ENCODE measurements at places on chromosomes 2 and 18.

DNA sequence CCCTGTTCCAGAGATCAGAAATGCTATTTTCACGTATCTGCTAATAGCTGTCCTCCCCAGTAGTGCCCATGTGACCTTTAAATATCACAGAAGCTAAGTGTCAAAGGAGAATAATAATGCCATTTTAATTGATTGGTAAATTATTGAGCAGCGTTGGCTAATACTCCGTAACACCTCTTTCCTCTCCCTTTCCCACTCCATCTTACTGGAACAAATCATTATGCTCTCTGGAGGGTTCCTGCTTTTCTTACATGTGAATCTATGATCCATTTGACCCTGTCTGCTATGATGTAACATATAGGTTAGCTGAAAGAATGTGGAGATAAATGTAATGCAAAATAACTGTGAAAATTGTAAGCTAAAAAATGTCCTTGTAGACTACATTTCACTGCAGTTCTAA is 383.6 kb upstream of the GYPC start:
- DNase-seq = no peak

- no peak for DNase-seq
Observed at GRCh38 chr18:13359210-13359609, 140.7 kb downstream of the LDLRAD4 start.

DNA sequence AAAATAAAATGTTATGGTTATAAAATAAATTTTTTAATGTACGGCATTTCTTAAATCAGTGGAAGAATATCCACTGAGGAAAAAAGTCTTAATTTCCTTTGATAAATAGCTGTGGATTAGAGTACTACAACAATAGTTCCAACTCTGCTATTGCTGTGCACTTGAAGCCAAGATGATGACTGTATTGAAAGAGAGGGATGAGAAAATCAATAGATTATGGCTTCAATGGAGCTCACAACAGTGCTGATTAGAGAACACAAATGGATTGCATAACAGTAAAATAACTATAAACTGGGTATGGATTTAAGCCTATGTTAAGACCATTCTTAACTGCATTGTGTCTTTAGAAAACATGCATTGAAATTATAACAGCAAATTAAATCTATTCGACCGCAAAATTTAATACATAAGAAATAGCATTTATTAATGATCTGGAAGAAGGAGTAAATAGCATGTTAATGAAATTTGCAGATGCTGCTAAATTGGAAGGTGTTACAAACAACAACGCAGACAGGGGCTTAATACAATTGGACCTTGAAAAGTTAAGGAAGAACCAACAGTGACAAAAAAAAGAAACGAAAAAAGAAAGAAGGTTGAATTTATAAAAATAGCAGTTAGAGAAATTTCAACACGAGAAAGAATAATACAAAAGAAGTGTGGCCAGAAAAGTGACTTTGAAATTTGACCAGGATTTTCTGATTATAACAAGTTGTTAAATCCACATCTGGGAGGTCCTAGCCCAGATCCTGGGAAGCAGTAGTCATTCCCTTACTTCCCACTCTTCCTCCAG is 8.6 kb upstream of the MAP3K20 start:
- no peak for DNase-seq

DNA sequence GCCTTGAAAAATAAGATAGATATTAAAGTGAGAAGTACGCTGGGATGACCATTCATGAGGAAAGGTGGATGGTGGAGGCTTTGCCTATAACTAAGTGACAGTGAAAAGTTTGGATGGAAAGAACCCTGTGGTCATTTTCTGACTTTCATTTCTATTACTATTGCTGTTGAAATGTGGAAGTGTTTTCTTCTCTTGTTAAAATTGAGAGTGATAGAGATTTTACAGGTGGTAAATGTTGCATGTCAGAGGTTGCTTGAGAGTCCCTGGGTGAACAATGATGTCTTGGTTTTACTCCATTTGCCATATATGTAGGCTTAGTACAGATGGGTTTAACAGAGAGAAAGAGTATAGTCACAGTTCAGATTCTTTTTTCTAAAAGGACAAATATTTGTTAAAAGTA is 18.4 kb downstream of the NCOA1 start:
- no peak for DNase-seq

DNA sequence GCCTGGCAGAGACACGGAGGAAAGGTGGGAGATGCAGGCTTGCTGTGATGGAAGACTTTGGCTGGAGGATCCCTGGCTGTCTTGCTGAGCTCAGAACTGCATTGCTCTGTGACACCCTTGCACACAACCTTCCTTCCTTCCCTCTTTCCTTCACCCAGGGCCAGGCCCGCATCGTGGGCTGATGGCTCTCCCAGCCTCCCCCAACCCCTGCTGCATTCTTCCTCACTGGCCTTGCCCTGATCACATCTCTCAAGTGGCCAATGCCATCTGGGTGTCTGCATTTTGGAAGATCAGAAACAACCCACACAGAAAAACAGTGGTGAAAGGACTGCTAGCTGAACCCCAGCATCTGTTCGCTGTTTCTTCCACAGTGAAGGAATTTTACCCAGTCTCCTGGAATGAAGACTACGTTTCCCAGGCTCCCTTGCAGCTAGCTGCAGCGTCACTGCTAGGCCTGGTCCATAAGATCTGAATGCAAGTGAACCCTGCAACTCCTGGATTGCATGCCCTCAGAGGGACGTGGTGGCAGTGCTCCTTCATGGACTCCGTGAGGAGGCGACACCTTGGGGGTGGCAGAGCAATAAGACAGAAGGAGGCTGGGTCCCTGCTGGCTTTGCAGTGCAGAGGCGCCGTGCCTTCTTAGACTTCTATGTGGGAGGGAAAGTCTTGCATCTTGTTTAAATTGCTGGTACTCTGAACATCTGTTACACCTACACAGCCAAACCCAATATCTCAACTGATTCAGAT is 78.9 kb upstream of the YWHAQ start:
- no peak for DNase-seq

- DNase-seq = no peak
Observed at GRCh38 chr2:128366713-128367511, 48.2 kb upstream of the HS6ST1 start.

DNA sequence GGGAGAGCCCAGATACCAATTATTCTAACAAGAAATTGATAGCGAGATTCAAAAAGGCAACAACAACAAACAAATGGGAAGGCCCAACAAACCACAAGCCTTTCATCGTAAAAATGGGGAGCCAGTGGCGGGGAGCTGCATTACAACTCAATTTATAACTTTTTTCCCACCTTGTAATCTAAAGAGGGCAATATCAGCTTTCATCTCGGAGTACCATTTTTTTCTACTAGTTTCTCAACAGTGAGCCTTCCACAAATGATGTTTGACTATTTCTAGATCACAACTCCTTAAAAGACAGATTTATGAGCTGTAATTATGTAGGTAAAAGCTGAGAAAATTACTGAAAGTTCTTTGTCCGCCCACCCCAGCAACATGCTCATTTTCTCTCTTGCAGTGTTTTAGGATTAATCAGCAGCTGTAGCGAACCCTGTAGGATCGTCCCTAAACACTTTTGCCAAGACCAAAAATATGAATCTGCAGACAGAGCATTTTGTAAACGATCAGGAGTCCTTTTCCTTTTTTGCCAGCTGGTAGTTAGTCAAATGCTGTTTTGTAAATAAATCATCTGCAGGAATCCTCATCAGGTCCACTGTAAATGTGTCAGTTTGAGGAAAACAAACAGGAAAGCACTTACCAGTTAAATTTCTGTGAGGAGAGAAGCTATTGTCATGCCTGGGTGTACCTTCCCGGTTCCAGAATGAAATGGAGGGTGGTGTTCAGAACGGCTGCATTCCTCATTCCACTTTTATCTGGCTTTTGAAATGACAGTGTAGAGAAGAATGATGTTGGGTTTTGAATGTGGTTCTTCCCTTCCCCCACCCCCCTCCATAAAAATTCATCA is 53.2 kb downstream of the EEF1B2 start:
- no peak for DNase-seq

GRCh38 chr2:208072250-208072892 is 47.0 kb upstream of the PLEKHM3 start:
- DNase-seq = peak; percentile 53

- no peak for DNase-seq
Observed at GRCh38 chr18:54043484-54044251, 180.8 kb downstream of the MBD2 start.

DNA sequence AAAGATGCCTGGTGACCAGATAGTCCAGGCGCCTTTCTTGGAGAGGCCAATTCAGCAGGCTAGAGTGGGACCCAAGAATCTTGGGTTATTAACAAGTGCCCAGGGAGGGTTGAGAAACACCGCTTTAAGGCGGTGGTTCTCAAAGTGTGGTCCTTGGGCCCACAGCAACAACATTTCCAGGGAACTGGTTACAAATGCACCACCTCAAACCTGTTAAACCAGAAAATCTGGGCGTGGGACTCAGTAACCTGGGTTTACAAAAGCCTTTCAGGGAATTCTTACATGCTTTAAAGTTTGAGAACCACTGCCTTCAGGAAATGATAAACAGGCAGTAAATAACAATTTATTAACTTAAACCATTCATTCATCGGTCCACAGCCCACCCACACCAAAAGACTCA is 92.5 kb downstream of the SP3 start:
- DNase-seq = no peak

GRCh38 chr2:95034221-95034620 is 8.7 kb downstream of the MAL start:
- no peak for DNase-seq

DNA sequence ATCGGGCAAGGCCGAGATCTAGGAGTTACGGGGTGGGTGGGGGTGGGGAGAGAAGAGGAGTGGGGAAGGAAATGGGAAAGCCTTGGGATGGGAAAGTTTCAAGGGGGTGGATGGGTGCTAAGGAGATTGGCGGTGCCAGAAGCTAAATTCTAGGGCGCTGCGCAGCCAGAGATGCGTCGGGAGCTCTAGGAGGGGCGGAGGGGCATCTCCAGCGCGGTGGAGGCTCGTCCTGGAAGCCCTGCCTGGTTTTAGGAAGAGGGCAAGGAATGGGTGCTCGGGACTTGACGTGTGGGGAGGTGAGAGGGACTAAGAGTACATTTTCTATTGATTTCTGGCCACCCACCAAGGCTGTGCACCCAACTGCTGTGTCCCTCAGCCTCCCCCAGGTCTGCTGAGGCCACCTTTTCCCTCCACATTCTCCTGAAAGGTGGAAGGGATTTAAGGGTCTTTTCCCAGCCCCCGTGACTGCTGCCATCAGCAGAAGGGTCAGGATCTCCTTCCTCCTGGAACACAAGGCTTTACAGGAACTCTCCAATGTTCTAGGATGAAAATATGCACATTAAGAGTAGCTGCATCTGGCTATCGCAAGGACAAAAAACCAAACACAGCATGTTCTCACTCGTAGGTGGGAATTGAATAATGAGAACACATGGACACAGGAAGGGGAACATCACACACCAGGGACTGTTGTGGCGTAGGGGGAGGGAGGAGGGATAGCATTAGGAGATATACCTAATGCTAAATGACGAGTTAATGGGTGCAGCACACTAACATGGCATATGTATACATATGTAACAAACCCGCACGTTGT is 1.4 kb downstream of the C2orf72 start:
- no peak for DNase-seq

GRCh38 chr18:75215663-75216062 is 5.1 kb downstream of the TSHZ1 start:
- no peak for DNase-seq

DNA sequence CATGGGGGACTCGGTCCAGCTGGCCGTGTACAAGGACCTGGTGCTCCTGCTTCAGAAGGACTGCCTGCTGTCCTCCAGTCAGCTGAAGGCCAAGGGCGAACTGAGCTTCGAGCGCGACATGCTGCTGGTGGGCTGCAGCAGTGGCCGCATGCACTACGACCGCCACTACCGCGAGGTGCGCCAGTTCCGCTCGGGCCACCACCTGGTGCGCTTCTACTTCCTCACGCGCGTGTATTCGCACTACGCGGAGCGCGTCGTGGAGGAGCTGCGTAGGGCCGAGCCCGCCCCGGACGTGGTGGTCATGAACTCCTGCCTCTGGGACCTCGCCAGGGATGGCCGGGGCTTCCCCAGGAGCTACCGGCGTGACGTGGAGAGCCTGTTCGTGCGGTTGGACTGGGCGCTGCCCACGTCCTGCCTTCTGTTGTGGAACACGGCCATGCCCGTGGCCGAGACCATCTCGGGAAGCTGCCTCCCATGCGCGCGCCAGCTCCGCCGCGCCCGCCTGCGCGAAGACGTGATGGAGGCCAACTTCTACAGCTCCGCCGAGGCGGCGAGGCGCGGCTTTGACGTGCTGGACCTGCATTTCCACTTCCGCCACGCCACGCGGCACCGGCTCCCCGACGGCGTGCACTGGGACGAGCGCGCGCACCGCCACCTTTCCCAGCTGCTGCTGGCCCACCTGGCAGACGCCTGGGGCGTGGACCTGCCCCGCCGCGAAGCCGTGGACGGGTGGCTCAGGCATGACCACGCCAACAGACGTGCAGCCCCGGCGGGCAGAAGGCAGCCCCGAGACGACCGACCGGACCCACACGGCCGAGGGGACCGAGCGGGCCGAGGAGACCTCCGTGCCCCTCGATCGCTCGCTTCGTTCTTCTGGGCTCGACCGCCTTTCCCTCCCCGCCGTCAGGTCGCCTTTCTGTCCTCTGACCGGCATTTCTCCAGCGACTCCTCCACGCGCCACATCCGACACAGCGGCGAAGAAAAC is 293.9 kb upstream of the ERBB4 start:
- DNase-seq = no peak

DNA sequence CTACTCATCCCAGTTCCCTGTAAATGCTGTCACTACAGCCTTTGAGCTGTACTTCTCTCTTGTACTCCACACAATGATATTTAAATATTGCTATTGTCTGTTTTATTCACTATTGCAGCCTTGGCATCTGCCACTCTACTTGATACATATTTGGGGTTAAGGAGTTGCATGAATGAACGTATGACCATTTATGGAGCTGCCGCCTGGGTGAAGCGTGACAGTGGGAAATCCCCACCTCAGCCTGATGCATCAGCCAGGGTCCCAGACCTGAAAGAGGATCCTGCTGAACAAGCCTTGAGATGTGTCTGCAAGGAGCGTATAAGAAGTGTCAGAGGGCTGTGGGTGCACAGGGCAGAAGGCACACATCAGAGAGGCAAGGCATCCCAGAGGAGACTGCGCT is 39.1 kb downstream of the MRPL35 start:
- no peak for DNase-seq

- no peak for DNase-seq
Observed at GRCh38 chr2:99398303-99398702, 61.1 kb downstream of the EIF5B start.

GRCh38 chr2:63842149-63843061 is 709 bp downstream of the UGP2 start:
- no peak for DNase-seq

GRCh38 chr2:19866771-19867170 is 35.0 kb downstream of the TTC32 start:
- DNase-seq = no peak

GRCh38 chr2:201953880-201954279 is 79.8 kb upstream of the FZD7 start:
- no peak for DNase-seq

DNA sequence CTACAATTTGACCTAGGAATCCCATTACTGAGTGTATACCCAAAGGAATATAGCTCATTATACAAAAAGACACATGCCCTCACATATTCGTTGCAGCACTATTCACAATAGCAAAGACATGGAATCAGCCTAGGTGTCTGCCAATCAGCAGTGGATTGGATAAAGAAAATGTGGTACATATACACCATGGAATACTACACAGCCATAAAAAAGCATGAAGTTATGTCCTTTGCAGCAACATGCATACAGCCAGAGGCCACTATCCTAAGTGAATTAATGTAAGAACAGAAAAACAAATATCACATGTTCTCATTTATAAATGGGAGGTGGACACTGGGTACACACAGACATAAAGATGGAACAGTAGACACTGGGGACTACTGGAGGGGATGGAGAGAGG is 54.0 kb downstream of the GREB1L start:
- DNase-seq = no peak
